ENCODE measurements at places on chromosomes 1 and 21. TPM values are rescaled to one million over a fixed set of nuclear protein-coding genes. Genes with fewer than 3 reads are reported as not detected.

GRCh38 chr1:242425232-242425631 is 99.3 kb downstream of the PLD5 start:
- H3K4me3 ChIP-seq: no peak overlapping the region
- no peaks in the 10 kb centered on the region for H3K27me3 ChIP-seq
- no peaks in the 10 kb centered on the region for H3K36me3 ChIP-seq
- no peak for DNase-seq

GRCh38 chr1:67338642-67339041 is 31.0 kb downstream of the IL12RB2 start:
- H3K27ac ChIP-seq: no peak overlapping the region
- H3K27me3 ChIP-seq: peaks cover 28% of the 10 kb centered on the region
- H3K4me1 ChIP-seq: peaks cover 54% of the 10 kb centered on the region
- no peak overlapping the region for H3K4me3 ChIP-seq

The LEMD1 gene
- 26.3 TPM for total RNA-seq

The NEK2 gene
- 23.5 TPM for total RNA-seq

The RPS6KC1 gene
- total RNA-seq: 15.8 TPM

- DNase-seq: peak; percentile 80
- H3K4me3 ChIP-seq: no peak overlapping the region
- no peaks in the 10 kb centered on the region for H3K36me3 ChIP-seq
- no peak overlapping the region for H3K27ac ChIP-seq
- H3K4me1 ChIP-seq: peaks cover 13% of the 10 kb centered on the region
These were observed 14.1 kb upstream of the TNR start for GRCh38 chr1:175757381-175758015.

DNA sequence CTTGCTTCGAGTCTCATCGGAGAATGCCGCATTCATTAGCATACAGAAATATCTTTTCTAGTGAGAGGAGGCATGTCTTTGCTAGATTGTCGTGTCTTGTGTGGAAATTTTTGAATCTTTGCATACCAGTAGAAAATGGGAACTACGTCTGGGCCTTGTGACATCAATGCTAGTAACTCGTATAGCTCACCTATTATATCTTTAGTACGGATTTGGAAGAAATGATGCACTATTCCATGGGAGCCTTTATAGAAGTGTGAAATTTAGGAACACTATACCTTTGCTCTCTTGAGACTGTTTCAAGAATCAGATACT is 835 bp downstream of the UHMK1 start:
- peaks cover 28% of the 10 kb centered on the region for H3K36me3 ChIP-seq
- peak overlapping the region; percentile 90 for H3K4me3 ChIP-seq
- peaks cover 24% of the 10 kb centered on the region for H3K4me1 ChIP-seq
- DNase-seq: no peak
- H3K27me3 ChIP-seq: no peaks in the 10 kb centered on the region
- H3K27ac ChIP-seq: peak overlapping the region; percentile 29

- no peaks in the 10 kb centered on the region for H3K27me3 ChIP-seq
- no peak for DNase-seq
- H3K4me3 ChIP-seq: no peak overlapping the region
- H3K4me1 ChIP-seq: peaks cover 13% of the 10 kb centered on the region
- H3K27ac ChIP-seq: no peak overlapping the region
These were observed 34.0 kb downstream of the KCNJ15 start for GRCh38 chr21:38290809-38291208.

DNA sequence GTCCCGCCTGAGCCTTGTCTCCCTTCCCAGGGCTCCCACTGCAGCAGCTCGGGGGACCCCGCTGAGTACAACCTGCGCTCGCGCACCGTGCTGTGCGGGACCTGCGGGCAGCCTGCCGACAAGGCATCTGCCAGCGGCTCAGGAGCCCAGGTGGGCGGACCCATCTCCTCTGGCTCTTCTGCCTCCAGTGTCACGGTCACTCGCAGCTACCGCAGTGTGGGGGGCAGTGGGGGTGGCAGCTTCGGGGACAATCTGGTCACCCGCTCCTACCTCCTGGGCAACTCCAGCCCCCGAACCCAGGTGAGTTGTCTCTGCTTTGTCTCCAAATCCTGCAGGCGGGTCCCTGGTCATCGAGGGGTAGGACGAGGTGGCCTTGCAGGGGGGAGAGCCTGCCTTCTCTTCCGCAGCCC is 14.9 kb upstream of the SEMA4A start:
- H3K27me3 ChIP-seq: no peaks in the 10 kb centered on the region
- H3K4me3 ChIP-seq: no peak overlapping the region
- no peak overlapping the region for H3K27ac ChIP-seq
- DNase-seq: no peak

The CTH gene
- total RNA-seq: 27.8 TPM

GRCh38 chr1:85447006-85447943 is 17.7 kb downstream of the DDAH1 start:
- DNase-seq: no peak
- H3K27ac ChIP-seq: peak overlapping the region; percentile 0
- no peaks in the 10 kb centered on the region for H3K27me3 ChIP-seq
- peaks cover 5% of the 10 kb centered on the region for H3K36me3 ChIP-seq
- H3K4me3 ChIP-seq: no peak overlapping the region
- H3K4me1 ChIP-seq: peaks cover 26% of the 10 kb centered on the region

The ANKRD35 gene
- total RNA-seq: 2.9 TPM

DNA sequence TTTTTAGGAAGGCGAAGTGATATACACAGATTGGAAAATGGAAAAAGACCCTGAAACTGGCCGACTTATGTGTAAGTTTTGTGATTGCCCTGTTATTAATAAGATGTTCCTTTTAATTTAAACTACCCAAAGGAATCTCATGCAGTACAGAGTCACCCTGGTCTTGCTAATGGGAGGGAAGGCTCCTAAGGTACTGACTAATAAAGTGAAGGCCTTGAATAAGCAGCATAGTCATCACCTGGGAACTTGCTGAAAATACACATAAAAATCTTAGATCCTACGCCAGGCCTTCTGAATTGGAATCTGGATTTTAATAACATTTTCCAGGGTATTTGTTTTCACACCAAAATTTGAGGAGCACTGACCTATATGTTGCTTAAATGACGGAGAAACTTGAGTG is 73.4 kb upstream of the MCOLN3 start:
- DNase-seq: no peak
- H3K27ac ChIP-seq: no peak overlapping the region
- H3K4me3 ChIP-seq: no peak overlapping the region
- H3K36me3 ChIP-seq: no peaks in the 10 kb centered on the region
- H3K27me3 ChIP-seq: no peaks in the 10 kb centered on the region
- H3K4me1 ChIP-seq: peaks cover 23% of the 10 kb centered on the region

The ANKRD45 gene
- total RNA-seq: 2.2 TPM

DNA sequence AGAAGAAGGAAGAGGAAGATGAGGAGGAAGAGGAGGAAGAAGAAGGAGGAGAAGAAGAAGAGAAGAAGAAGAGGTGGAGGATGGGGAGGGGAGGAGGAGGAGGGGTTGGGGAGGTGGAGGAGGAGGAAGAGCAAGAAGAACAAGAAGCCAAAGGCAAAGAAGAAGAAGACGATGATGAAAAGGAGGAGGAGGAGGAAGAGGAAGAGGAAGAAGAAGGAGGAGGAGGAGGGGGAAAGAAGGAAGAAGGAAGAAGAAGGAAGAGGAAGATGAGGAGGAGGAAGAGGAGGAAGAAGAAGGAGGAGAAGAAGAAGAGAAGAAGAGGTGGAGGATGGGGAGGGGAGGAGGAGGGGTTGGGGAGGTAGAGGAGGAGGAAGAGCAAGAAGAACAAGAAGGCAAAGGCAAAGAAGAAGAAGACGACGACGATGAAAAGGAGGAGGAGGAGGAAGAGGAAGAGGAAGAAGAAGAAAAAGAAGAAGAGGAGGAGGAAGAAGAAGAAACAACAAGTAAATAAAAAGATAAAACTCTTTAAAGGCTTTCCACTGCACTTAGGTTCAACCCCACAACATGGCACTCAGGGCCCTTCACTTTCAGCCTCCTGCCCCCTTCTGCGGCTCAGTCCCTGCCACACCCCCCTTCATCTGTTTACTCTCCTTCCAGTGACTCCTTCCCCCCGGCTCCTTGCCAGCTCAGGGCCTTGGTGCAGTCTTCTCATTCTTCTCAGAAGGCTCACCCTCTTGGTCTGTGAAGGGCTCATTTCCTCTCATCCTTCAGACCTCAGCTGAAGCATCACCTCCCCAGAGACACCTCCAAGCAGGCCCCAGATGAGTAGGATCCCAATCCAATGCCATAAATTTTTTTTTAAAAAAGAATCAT is 114.0 kb downstream of the KCNN3 start:
- H3K27me3 ChIP-seq: peaks cover 20% of the 10 kb centered on the region
- H3K4me3 ChIP-seq: no peak overlapping the region
- peaks cover 6% of the 10 kb centered on the region for H3K4me1 ChIP-seq
- no peak for DNase-seq
- H3K36me3 ChIP-seq: no peaks in the 10 kb centered on the region

- H3K4me3 ChIP-seq: no peak overlapping the region
- no peak for DNase-seq
- H3K27ac ChIP-seq: no peak overlapping the region
- no peaks in the 10 kb centered on the region for H3K36me3 ChIP-seq
- H3K4me1 ChIP-seq: peaks cover 4% of the 10 kb centered on the region
These were observed 77.8 kb upstream of the CD55 start for GRCh38 chr1:207243442-207244408.

DNA sequence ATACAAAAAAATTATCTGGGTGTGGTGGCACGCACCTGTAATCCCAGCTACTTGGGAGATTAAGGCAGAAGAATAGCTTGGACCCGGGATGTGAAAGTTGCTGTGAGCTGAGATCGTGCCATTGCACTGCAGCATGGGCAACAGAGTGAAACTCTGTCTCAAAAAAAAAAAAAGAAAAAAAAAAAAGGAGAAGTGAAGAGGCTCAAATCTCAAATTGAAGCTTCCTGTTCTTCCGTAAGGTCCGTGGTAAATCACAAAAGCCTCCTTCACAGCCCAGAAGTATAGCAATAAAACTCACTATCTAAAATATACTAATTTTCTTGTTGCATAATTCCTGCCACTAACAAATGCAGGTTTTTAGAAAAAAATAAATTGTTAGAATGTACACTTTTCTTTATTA is 498.2 kb upstream of the BRINP3 start:
- no peak overlapping the region for H3K27ac ChIP-seq
- H3K4me1 ChIP-seq: no peaks in the 10 kb centered on the region

The TNFRSF18 gene
- total RNA-seq: 1.1 TPM

DNA sequence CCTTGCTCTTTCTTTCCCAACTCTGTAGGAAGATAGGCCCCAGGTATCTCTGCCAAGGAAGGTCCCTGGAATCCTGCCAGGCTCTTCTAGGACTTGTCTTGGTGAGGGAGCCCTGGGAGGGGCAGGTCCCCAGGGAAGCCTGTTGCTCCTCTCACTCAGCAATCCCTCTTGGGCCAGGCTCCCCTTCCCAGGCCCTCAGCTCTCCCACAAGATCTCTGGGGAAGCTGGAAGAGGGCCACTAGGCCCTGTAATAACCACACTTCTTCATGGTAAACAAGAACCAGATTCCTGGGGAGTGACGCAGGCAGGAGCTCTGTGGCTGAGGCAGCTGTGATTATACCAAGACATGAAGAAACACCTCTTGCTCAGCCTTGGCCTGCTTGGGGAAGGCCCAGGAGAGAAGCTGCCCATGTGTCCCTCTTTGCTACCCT is 9.9 kb upstream of the MAPKAPK2 start:
- H3K27me3 ChIP-seq: peaks cover 8% of the 10 kb centered on the region
- no peak for DNase-seq
- H3K36me3 ChIP-seq: no peaks in the 10 kb centered on the region
- peaks cover 8% of the 10 kb centered on the region for H3K4me1 ChIP-seq
- H3K27ac ChIP-seq: no peak overlapping the region

DNA sequence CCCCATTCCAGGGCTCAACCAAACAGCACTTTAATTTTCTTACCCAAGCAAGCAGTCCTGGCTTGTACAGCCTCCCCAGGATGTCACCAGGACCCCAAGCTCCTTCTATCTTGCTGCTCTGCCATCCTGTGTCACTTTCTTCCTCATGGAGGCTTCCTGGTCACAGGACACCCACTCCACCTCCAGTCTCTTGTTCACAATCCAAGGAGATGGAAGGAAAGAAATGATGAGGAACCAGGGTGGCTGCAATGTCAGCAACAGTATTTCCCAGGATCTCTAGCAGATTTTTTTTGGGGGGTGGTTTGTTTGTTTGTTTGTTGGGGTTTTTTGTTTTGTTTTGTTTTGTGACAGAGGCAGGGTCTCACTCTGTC is 58.9 kb downstream of the RIPK4 start:
- H3K36me3 ChIP-seq: no peaks in the 10 kb centered on the region
- H3K4me3 ChIP-seq: no peak overlapping the region
- H3K4me1 ChIP-seq: peaks cover 37% of the 10 kb centered on the region
- DNase-seq: no peak
- no peak overlapping the region for H3K27ac ChIP-seq

DNA sequence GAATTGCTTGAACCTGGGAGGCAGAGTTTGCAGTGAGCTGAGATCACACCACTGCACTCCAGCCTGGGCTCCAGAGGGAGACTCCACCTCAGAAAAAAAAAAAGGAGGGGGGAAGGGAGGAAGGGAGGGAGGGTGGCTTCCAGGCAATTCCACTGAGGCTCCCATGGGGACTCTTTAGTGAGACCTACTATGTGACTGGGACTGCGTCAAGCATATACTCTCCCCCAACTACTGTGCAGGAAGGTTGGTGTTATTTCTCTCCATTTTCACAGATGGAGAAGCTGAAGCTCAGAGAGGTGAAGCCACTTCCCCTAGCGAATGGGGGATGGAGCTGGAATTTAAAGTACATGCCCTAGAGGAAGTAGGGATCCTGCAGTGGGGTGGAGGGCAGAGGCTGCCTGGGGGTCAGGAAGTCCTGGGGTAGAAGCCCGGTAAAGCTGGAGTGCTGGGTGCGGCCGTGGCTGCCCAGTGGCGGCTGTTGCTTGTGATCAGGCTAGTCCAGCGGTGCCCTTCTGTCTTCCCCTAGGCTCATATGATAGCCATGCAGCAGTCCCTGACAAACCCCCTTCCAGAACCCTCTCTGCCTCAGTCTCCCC is 40.3 kb downstream of the RAP1GAP start:
- no peak overlapping the region for H3K27ac ChIP-seq
- H3K4me1 ChIP-seq: peaks cover 30% of the 10 kb centered on the region
- no peaks in the 10 kb centered on the region for H3K36me3 ChIP-seq
- H3K4me3 ChIP-seq: no peak overlapping the region
- peaks cover 4% of the 10 kb centered on the region for H3K27me3 ChIP-seq

- H3K36me3 ChIP-seq: peaks cover 12% of the 10 kb centered on the region
- H3K27me3 ChIP-seq: no peaks in the 10 kb centered on the region
- no peak overlapping the region for H3K27ac ChIP-seq
- no peak overlapping the region for H3K4me3 ChIP-seq
- H3K4me1 ChIP-seq: peaks cover 37% of the 10 kb centered on the region
These were observed 61.5 kb upstream of the JAK1 start for GRCh38 chr1:65027666-65028358.
